ENCODE measurements at places on chromosomes 7 and 10.

GRCh38 chr7:2713370-2713769, 25.4 kb downstream of the AMZ1 start:
- DNase-seq, result peak; percentile 84

GRCh38 chr7:45071528-45071927, 17.2 kb downstream of the NACAD start:
- DNase-seq, result no peak

- no peak for DNase-seq
These were observed 80.2 kb upstream of the PRR15 start for GRCh38 chr7:29483219-29484104.

DNA sequence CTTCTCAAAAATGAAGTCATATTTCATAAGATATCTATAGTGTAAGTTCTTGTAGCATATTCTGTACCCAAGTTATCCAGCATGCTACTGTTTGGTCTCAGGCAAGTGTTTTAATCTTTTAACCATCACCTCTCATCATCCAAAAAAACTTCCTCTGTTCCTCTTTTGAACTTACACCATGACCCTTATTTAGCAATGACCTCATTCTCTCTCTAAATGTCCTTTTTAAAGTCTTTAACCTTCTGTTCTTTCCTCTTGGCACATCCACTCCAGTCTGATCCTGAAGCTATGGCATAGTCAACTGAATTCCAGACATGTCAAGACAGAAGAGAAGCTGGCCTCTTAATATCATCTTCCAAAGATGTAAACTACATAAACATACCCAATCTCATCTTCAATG, 26.2 kb downstream of the PPP3CB start:
- DNase-seq, result no peak

DNA sequence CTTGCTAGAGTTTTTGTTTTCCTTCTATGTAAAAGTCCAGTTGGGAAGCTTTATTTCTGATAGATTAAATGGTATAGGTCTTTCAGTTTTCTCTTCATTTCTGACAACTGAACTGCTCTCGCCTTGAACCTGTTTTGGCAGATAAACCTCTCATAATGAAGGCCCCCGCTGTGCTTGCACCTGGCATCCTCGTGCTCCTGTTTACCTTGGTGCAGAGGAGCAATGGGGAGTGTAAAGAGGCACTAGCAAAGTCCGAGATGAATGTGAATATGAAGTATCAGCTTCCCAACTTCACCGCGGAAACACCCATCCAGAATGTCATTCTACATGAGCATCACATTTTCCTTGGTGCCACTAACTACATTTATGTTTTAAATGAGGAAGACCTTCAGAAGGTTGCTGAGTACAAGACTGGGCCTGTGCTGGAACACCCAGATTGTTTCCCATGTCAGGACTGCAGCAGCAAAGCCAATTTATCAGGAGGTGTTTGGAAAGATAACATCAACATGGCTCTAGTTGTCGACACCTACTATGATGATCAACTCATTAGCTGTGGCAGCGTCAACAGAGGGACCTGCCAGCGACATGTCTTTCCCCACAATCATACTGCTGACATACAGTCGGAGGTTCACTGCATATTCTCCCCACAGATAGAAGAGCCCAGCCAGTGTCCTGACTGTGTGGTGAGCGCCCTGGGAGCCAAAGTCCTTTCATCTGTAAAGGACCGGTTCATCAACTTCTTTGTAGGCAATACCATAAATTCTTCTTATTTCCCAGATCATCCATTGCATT, 27.1 kb downstream of the MET start:
- no peak for DNase-seq

DNA sequence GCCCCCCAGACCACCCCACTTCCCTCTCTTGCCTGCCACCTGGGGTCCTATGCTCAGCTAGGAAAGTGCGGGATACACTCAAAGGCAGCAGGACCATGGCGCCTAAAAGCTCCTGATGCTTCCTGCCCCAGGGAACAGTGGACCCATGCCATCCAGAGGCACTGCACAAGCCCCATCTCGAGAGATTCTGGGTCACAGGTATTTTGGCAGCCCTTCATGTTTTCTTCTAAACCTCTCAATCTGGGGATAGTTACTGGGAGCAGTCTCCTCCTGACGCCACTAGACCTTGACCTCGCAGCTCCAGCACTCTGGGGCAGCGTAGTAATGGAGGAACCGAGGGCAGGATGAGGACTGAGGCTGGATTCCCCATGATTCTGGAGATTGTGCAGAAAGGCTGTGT, 107.1 kb downstream of the GRK5 start:
- DNase-seq, result no peak

- peak; percentile 21 for DNase-seq
These were observed 134.1 kb upstream of the GDF10 start for GRCh38 chr10:47165711-47166404.

GRCh38 chr10:8054494-8055407, at the start of gene GATA3:
GATA3 (plus strand) TSS chr10:8054688; CDS start chr10:8055656, 968 bp downstream.
- DNase-seq, result peak; percentile 69

DNA sequence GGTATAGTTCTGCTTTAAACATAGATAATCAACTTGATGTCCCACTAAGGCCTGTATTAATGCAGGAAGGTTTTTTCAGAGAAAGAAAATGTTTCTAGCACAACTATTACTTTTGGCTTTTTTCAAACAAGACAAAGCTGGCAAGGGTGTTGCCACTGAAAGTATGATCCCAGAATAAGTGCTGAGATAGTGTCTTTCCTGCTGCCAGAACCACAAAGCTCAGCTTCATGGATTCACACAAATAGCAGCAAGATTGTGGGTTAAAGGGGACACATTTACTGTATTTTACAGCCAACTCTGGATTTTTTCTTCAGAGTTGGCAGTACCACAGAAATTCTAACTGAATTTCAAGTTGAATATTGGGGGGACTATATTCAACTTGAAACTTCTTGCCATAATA, 4.3 kb downstream of the NCOA4 start:
- DNase-seq, result no peak

DNA sequence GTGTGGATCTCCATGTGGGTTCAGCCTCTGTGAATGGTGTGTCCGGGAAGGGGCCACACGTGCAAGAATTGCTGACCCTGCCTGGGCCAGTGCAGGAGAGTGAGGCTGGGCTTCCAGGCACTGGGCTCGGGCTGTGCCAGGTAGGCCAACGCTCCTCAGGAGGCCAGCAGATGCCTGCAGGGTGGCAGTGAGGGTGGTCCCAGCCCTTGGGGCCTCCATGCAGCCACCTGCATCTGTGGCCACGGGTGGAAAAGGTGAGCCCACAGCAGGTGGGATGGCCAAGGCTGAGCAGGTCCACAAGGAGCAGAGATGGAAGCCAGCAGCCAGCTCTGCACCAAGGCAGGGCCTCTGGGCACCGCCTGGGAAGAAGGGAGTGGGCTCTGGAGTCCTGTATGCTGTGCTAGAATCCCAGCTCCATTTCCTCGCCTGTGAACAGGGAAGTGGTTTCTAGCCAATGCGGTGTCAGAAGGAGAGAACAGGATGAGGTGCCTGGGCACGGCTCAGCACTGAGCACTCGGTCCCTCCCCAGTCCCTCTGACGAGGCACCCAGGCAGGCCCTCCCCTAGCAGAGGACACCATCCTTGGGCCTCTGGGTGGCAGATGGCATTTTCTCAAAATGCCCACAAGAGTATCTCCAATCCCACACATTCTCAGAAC, 31.1 kb upstream of the RET start:
- no peak for DNase-seq

DNA sequence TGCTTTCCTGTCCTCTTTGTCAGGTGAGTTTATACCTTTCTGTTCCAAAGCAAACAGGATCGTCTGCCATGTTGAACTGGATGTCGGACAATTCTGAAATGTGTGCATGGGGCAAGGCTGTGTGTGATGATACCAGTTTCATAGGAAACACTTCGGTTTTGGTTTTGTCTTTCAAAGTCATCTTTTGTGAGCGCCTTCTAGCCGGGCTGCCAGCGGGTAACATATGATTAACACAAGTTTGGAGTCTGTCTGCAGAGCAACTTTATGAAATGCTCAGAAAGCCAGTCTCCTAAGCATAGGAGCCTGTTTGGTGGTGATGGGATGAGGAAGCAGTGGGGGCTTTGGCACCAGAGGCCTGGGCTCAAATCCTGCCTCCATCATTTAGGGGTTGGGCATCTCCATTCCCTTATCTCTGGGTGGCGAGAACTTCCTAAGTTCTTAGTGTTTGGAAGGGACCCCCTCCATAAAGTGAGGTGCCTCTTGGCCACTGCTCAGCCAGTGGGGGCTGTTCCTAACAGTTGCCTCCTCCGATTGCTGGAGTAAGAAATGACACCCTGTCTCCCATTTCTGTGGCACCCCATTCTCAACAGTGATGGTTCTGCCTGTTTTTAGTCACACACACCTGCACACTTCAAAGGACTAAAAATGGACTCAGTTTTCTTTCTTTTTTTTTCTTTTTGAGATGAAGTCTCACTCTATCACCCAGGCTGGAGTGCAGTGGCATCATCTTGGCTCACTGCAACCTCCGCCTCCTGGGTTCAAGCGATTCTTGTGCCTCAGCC, 36.8 kb downstream of the CUX1 start:
- DNase-seq, result no peak

DNA sequence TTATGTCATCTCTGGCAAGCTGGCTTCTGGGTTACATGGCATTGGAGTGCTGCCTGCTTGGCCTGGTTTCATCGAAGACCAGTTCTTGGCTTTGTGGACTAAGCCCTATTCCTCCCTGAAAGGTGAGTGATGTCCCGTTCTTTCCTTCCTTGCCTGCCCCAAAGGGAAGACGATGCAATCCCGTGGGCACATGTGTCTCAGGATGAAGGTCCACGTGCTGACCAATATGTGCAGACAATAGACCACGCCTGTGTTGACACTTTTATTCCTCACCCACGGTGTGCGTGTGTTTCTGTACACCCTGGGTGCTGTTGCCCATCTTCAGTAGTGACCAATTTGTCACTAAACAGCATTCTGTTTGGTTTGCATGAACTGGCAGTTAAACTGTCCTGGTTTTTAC, 28.6 kb upstream of the SHH start:
- DNase-seq, result no peak

- DNase-seq, result no peak
These were observed 1211.3 kb downstream of the REEP3 start for GRCh38 chr10:64732372-64732957.

DNA sequence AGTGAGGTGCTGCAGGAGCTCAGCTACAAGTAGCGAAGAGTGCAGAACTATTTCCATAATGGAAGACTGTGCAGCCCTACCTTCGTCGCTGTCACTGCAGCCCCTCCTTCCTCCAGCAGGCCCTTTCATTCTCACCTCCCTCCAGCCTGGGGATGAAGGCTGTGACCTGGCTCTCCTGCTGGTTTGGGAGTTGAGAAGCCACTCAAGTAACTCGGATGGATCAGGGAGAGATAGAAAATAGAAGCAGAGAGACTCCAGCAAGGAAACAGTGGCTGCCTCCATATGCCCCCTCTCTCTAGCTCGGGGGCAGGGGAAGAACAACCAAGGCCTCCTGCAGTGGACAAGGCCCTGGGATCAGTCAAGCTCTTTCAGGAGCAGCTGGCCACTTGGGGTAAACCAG, 37.4 kb upstream of the NPFFR1 start:
- no peak for DNase-seq

- DNase-seq, result no peak
These were observed 3.9 kb upstream of the CDK6 start for GRCh38 chr7:92840316-92840715.

GRCh38 chr7:130481898-130482297, 10.0 kb upstream of the MEST start:
- no peak for DNase-seq

DNA sequence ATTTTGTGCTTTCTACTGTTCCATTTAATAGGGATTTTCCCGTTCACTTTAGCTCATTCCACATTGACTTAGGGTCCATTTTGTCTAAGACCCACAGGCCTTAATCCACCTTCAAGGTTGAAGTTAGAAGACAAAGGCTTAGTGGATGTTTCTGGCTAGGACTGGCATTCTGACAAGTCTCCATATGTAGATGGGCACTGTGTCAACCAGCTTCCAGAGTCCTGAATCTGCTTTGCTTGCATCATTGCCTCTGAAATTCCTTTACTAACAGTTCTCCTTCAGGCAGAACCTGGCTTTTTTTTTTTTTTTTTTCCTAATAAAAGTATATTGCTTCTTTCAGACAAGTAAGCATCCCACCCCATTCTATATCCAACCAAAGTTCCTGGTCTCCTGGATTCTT, 69.6 kb upstream of the PDCD4 start:
- no peak for DNase-seq

DNA sequence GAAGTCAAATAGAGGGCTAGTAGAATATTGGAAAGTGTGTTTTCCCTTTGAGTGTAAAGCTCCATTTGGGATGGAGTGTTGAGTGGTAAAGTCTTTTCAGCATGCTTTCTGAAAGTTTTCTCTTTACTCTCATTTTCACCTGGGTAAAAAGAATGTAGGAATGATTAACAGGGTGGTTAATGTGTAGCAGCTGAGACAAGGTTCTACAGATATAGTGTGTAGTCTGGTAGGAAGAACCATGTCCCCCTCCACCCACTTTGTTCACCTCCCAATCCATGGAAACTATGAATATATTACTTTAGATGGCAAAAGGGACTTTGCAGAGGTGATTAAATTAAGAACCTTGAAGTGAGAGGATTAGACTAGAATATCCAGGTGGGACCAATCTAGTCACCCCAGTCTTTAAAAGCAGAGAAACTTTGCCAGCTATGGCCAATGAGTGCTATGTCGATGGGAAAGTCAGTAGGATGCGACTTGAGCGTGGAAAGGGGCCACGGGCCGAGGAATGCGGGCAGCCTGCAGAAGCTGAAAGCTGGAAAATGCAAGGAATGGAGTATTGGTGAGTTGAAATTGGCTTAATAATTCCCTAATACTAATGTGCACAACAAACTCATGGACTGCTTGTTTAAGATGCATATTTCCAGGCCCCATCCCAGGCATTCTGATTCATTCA, 166.3 kb upstream of the AHR start:
- no peak for DNase-seq

DNA sequence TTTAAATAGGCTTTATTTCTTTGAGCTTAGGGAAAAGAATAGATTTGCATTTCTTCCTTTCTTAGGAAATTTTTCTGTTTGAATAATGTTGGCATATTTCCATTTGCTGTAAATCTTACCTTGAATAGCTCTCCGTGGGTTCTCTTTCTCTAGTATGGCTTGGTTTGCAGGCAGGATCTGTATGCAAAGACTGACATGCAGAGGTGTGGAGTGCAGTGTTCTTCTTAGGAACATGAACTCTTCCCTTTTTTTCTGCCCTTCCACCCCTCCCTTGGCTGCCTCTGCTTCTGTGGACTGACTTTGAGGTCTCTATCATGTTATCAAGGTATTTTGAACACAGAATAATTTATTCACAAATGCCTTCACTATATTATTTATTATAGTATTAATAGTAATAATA, 222.8 kb downstream of the LHFPL3 start:
- no peak for DNase-seq

- no peak for DNase-seq
These were observed 139.2 kb downstream of the C10orf105 start for GRCh38 chr10:71580415-71580814.

All from kidney capillary endothelial cell (primary cell).